ENCODE measurements at places on chromosomes 16 and 17.
A peak's percentile ranks its signal among the peaks of the same experiment; 100 is the strongest.

DNA sequence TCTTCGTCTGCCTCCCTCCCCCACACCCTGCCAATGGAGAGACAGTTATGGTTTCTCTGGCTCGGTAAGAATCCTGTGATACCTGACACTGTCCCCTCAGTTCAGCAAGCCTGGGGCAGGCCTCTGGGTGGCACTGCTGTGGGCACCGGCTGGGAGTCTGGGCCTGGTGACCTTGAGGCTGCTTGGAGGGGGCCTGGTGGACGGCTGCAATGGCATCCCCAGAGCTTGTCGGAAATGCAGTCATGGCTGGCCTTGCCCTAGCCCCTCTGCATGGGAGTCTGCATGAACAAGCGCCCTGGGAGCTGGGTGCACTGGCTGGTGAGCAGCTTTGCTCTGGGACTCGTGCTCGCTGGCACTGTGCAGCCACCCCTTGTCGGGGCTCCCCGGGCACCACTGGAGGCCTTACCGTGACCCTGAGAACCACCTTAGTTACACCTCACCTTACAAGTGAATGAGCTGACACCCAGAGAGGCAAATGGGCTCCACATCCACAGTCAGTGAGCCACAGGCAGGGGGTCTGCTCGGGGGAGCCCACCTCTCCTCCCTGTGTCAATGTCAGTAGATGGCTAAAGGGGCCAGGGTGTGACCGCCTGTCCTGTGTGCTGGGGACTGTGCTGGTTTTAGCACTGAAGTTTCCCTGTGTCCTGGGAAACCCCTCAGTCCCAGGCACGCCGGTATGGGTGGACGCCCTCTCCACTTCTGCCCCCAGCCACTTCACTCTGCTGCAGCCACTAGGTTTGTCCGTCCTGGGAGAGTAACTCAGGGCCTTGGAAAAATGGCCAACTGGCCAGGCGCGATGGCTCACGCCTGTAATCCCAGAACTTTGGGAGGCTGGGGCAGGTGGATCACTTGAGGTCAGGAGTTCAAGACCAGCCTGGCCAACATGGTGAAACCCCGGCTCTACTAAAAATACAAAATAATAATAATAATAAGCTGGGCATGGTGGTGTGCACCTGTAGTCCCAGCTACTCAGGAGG is 1.4 kb downstream of the LGALS3BP start:
- DNase-seq: no peak

GRCh38 chr17:61349350-61349749 is 50.3 kb upstream of the TBX2 start:
- DNase-seq: peak; percentile 23

GRCh38 chr16:80518436-80518835 is 22.4 kb upstream of the DYNLRB2 start:
- DNase-seq: peak; percentile 13

- no peak for DNase-seq
Measured at GRCh38 chr17:30547778-30548573, 70.8 kb downstream of the GOSR1 start.

- peak; percentile 99 for DNase-seq
Measured at GRCh38 chr16:30658731-30659506, 688 bp downstream of the FBRS start.

DNA sequence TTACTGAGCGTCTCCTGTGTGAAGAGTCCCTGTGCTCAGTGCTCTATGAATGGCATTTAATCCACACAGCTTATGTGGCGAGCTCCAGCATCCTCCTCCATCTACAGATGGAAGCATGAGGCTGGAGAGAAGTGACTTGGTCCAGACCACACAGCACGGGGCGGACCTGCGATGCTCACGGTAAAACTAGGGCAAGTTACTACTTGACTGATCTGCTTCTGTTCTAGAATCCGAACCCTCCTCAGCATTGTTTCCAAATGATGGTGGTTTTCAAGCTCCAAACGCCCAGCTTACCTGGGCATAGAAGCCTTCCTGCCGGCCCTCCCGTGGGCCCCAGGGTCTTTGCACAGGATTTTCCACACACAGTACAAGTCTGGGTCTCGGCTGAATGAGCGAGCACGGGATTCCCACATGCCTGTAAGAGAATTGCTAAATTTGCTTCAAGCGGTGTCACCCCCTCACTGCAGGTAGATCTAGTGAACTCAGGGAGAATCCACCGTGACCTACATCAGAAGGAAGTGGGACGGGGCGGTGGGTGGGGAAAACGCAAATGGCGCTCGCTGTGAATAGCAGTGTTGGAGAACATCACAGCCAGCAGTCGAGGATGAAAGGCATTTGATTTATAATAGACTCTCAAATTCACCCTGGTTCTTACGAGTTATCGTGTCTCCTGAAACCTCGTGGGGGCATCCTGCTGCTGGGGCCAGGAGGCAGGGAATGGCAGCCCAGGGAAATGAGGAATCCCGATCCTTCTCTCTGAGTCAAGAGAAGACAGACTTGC is 101.1 kb downstream of the CMIP start:
- DNase-seq: no peak

DNA sequence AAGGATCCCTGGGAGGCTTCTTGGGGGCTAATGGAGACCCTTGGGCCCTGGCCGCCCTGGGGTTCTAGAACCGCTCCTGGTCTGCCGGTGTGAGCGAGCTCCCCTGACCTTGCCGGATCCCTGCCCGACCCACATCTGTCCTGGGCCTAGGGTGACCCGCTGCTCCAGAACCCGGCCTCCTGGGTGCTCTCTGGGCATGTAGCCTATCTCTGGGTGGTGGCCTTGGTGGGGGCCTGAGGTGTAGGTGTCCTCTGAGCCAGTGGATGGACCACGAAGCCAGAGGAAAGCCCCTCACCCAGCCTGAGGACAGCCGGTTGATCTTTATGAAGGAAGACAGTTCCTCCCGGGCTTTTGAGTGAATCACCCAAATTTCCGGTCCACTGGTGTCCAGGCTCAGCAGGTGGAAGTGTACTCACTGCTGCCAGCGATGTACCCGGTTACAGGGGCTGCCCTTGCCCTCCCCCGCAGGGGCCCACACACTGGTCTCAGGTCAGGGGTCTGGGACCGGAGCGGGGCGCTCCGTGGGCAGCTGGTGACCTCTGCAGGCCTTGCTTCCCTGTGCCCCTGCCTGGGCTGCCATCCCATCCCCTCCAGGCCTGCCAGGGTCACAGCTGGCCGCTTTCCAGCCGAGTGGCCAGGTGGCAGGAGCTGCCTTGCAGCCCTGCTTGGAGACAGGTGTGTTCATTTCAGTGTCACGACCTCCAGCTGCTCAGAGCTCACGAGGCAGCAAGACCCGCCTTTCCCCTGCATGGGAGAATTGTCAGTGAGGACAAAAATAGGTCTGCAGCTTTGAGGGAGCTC is 10.5 kb upstream of the GSE1 start:
- DNase-seq: no peak

Data from cardiac fibroblast (primary cell).